ENCODE measurements at places on chromosomes 5 and 9. TPM values are rescaled to one million over a fixed set of nuclear protein-coding genes. Genes with fewer than 3 reads are reported as not detected.

The ADAMTS19 gene
- 4.0 TPM for polyA plus RNA-seq

The BAAT gene
- polyA plus RNA-seq: 0.29 TPM

The MED7 gene
- 23.0 TPM for polyA plus RNA-seq

The CLIC3 gene
- 0.82 TPM for polyA plus RNA-seq

The SWI5 gene
- 37.0 TPM for polyA plus RNA-seq

The KCNT1 gene
- 0.06 TPM for polyA plus RNA-seq

The ARL10 gene
- polyA plus RNA-seq: 9.7 TPM

The AQP3 gene
- polyA plus RNA-seq: 50.0 TPM

The AQP7 gene
- polyA plus RNA-seq: 28.7 TPM

The PSAT1 gene
- polyA plus RNA-seq: 63.1 TPM

The GLIPR2 gene
- polyA plus RNA-seq: 37.7 TPM

The PCDHA4 gene
- polyA plus RNA-seq: 1.2 TPM

The ARSI gene
- 2.5 TPM for polyA plus RNA-seq

The TAF11L5 gene
- polyA plus RNA-seq: not detected

The ADAMTS16 gene
- 76.7 TPM for polyA plus RNA-seq

The PCDHGB7 gene
- polyA plus RNA-seq: 17.5 TPM

The VCAN gene
- 344 TPM for polyA plus RNA-seq

The GABRP gene
- 3.6 TPM for polyA plus RNA-seq

The PLAC8L1 gene
- 0.38 TPM for polyA plus RNA-seq

The TPPP gene
- 4.3 TPM for polyA plus RNA-seq

The ANKRD18A gene
- polyA plus RNA-seq: 2.3 TPM

The PCDHGB5 gene
- polyA plus RNA-seq: 9.7 TPM

Data from left renal cortex interstitium (tissue), 4 donors.